ENCODE measurements at places on chromosomes 12 and 14. TPM values are rescaled to one million over a fixed set of nuclear protein-coding genes. Genes with fewer than 3 reads are reported as not detected.

GCH1 gene
- 4.2 TPM for total RNA-seq

HHIPL1 gene
- 3.1 TPM for total RNA-seq

DNA sequence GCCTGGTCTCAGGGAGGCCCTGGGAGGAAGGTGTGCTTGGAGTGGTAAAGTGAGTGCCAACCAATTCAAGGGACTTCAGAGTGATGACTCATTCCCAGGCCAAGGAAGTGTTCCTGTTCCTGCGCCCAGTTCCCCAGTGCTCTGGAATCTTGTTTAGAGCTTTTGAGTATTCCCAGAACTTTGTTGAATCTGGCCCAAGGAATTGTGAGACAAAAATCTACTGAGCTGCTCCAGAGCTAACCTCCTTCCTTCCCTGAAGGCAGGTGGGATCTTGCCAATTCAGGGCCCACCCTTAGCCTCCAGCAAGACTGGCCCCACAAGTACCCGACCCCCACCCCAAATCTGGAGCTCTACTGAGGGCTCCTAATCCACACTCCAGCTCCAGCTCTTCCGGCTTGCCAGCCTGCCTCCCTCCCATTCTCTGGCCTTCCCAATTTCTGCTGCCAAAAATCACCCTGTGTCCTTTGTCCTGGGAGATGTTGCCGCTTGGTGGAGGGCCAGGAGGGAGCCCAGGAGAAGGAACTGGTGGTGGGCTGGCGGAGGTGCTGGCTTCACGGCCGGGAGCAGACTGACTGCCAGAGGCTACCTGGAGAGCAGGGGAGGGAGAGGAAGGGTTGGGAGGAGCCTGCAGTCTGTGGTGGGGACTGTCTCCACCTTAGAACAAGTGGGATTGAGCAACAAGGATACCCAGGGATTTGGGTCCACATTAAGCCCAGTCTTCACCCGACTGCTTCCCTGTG, 2.0 kb upstream of the ATN1 start:
- DNase-seq = peak; percentile 85

MEG3 gene
- total RNA-seq = 1,377 TPM

GRCh38 chr14:88856786-88857366, 32.4 kb downstream of the TTC8 start:
- DNase-seq = no peak

KLHL33 gene
- 1.9 TPM for total RNA-seq

- DNase-seq = peak; percentile 78
Observed at GRCh38 chr12:10716704-10717315, 6.3 kb downstream of the YBX3 start.

DNA sequence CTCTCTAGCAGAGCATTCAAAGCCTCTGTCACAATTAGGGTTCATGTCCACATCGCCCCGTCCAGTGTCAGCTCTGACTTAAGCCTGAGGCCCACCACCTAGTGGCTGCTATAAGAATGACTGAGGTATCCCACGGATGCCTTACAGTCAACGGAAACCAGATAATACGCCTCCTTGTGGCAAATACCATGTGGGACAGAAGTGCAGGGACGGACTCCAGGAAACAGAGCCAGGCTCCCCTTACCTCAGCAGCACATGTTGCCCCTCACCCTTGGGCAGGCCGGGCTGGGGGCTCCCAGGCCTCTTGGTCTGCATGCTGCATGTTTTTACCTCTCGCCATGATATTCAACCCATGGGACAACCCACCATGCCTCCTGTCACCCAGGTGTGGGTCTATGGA, 86.3 kb downstream of the VWF start:
- peak; percentile 57 for DNase-seq

KRT79 gene
- total RNA-seq = 0.21 TPM

IL22 gene
- not detected for total RNA-seq

- DNase-seq = no peak
Observed at GRCh38 chr14:40806471-40806870, 800.2 kb upstream of the LRFN5 start.

- no peak for DNase-seq
Observed at GRCh38 chr14:45181806-45182205, 46.1 kb downstream of the FANCM start.

RAPGEF3 gene
- total RNA-seq = 16.0 TPM

DNA sequence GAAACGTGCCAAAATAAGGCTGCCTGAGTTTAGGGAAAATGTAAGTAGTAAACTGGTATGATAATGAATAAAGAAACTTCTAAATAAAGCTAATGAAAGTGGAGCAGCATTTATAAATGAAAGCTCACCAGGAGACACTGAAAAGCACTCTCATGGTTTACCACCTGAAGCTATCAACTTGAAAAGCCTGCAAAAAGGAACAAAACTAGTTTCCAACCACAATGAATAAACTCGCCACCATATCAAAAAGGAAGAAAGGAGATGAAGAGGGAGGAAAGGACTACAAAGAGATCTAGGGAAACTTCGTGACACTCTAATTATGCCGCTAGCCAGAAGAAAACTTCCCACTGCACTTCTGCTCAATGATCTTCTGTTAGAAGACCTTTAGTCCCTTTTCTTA, 66.7 kb downstream of the MED13L start:
- no peak for DNase-seq

GRCh38 chr14:22531451-22532344, 57.3 kb downstream of the DAD1 start:
- no peak for DNase-seq

- DNase-seq = no peak
Observed at GRCh38 chr12:53966085-53966384, 6.9 kb upstream of the HOXC11 start.

MYH6 gene
- total RNA-seq = 3.3 TPM

DNA sequence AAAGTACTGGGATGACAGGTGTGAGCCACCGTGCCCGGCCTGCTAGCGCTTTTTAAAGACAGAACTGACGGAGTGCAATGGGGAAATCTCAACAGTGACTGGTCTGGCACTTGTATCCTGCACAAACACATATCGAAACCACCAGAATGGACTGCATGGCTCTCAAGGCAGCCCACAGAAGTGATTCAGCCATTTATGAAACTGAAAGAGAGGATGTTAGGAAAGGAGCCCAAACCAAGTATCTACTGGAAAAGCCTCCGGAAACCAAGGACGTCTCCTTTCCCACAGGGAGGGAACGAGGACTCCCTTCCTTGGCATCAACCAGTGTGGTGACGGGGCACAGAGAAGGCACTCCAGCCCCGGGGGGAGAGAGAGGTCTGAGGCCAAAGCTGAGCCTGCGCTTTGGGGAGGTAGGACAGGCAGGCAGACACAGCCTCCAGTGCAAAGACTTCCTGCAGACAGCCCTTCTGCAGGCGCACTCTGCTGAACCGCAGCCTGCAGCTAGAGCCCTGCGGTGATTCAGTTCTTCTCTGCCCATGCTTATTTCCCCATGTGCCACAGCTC, 16.5 kb downstream of the SLC15A4 start:
- DNase-seq = no peak

GRCh38 chr14:106372870-106373652, 846.7 kb downstream of the TMEM121 start:
- no peak for DNase-seq

GRCh38 chr14:99579903-99580571, 24.0 kb downstream of the CCDC85C start:
- DNase-seq = no peak

NOS1 gene
- 21.2 TPM for total RNA-seq

SPTB gene
- total RNA-seq = 386 TPM

All from tongue (tissue), 3 donors.